ENCODE measurements at places on chromosomes 4 and X.

DNA sequence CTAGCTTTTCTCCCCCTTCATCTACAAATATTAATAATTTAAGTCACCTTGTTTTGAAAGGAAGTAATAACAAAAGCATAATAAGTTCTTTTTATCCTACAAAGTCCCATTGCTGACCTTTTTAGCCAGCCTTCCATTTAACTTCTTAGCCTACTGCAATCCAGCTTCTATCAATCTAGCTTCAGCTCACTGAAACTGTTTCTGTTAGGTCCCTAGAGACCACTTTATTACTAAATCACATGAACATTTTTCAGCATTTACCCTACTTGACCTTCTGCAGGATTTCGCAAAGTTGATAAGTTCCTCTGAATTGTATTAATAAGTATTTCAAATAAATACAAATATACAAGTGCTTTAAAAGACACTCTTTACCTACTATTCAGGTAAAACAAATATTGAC is 186.5 kb downstream of the ANTXR2 start:
- DNase-seq: no peak

- no peak for DNase-seq
Measured at GRCh38 chr4:104941661-104942062, 205.0 kb upstream of the TET2 start.

GRCh38 chr4:84494076-84494475 is 5.0 kb downstream of the NKX6-1 start:
- no peak for DNase-seq

DNA sequence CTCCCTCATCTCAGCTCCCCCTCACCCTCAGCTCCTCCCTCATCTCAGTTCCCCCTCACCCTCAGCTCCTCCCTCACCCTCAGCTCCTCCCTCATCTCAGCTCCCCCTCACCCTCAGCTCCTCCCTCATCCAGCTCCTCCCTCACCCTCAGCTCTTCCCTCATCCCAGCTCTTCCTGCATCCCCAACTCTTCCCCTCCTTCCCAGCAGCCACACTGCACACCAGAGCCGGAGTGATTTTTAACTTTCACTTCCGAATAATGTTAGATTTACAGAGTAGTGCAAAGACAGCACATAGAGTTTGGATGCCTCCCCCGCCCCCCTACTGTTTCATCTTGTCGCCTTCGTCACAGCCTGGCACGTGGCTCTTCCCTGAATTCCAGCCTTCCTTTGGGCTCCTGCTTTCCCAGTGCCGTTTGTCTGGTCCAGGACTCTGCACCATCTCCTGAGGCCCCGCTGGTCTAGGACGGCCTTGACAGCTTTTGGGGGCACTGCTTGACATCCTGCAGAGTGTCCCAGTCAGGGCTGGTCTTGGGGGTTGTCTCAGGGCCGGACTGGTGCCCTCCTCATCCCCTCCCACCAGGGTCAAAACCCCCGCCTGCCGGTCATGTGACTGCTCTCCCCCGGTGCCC is 110.2 kb downstream of the FAM53A start:
- no peak for DNase-seq

DNA sequence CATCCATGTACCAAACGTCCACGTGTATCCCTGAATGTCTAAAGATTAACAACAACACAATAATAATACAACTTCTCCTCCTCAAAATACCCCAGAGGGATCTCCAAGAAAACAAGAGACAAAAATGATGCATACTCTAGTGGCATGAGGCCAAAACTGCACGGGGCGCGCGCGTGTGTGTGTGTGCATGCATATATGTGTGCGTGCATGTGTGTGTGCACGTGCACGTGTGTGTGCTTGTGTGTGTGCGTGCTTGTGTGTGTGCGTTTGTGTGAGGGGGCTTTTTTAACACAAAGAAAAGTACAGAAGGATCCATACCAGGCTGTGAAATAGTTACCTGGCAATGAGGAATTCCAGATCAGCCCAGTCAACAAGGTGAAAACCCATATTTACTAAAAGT is 48.5 kb downstream of the PRKX start:
- DNase-seq: no peak

DNA sequence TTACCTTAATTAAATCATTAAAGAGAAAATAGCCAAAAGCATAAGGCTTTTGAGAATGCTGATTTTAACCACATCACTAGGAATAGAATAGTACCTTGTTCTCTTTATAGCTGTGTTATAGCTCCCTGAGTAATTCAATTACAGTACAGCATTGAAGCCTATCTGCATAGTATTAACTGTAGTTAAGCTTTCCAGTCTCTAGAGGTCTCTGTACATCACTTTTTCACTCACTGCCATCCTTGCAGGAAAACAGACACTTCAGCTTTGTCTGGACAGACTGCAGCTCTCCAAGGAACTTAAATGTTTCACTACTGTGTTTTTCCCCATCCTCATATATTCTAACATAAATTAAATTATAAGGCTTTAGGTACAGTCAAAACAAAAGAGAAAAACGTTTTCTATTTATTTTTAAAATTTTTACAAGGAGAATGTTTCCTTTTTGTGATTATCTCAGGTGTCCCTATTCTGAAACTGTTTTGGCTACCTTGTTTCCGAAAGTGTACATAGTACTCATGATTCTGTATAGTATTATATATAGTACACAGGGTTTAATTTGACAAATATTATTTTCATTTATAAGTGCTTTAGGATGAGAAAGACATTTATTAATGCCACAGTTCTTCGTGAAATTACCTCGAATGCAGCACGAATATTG is 407.9 kb downstream of the PCDH18 start:
- peak; percentile 48 for DNase-seq

GRCh38 chr4:1523907-1524636 is 117.8 kb upstream of the NKX1-1 start:
- no peak for DNase-seq

DNA sequence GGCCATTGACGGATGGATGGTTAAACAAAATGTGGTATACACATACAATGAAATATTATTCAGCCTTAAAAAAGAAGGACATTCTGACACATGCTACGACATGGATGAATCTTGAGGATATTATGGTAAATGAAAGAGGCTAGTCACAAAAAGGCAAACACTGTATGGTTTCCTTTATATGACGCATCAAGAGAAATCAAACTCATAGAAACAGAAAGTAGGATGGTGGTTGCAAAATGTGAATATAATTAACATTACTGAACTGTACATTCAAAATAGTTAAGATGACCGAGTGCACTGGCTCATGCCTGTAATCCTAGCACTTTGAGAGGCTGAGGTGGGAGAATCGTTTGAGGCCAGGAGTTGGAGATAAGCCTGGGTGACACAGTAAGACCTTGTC is 9.5 kb upstream of the CASK start:
- no peak for DNase-seq

- no peak for DNase-seq
Measured at GRCh38 chr4:87270144-87270543, 49.7 kb upstream of the KLHL8 start.

GRCh38 chrX:45352611-45353010 is 151.9 kb upstream of the DIPK2B start:
- no peak for DNase-seq

DNA sequence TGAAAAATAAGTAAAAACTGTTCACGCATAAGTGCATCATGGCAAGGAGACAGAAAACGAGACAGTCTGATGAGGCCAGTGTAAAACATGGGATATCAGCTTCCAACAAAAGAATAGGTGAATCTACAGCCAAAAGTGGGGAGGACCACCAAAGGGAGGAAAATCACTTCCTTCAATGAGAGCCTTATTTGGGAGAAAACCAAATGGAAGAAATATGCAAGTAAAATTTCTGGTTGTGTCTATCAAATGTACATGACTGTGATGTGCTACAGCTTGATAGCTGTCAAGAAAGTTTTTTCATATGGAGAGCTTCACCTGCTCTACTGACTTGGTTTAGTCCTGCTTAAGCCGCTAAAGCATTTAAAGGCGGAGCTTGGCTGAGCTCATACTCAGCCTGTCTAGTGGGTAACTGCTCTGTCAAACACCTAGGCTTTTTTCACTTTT is 66.2 kb downstream of the MAGEA1 start:
- no peak for DNase-seq

DNA sequence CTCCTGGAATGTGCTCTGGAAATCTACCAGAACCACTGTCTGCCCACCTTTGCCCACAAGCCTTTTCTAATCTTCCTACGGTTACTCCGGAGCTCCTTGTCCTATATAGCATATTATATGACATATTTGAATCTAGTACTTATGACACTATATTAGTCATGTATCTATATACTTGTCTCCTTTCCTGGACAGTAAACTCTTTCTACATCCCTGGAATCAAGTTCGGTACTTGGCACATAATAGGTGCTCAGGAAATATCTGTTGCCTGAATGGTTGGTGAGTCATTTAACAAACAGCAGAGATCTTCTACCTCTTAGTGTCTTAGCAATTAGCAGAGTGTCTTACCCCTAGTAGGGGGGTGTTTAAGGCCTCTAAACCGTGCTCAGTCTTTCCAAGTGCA is 123.6 kb downstream of the RELL1 start:
- no peak for DNase-seq

- DNase-seq: no peak
Measured at GRCh38 chr4:153347117-153347516, 2.6 kb downstream of the MND1 start.

- no peak for DNase-seq
Measured at GRCh38 chr4:35883108-35883507, 361.2 kb downstream of the ARAP2 start.

All from HS-27A (cell line).